ENCODE measurements at places on chromosomes 2 and 18.

- DNase-seq = no peak
These were observed 244.3 kb downstream of the METTL4 start for GRCh38 chr18:2326999-2327398.

- DNase-seq = no peak
These were observed 30.0 kb downstream of the PMAIP1 start for GRCh38 chr18:59929621-59930295.

- no peak for DNase-seq
These were observed 4.8 kb downstream of the TMEM200C start for GRCh38 chr18:5890331-5891183.

- no peak for DNase-seq
These were observed 227.6 kb upstream of the PARD3B start for GRCh38 chr2:204317640-204318039.

GRCh38 chr2:177393203-177393755 lies 706 bp downstream of the AGPS start:
- no peak for DNase-seq

DNA sequence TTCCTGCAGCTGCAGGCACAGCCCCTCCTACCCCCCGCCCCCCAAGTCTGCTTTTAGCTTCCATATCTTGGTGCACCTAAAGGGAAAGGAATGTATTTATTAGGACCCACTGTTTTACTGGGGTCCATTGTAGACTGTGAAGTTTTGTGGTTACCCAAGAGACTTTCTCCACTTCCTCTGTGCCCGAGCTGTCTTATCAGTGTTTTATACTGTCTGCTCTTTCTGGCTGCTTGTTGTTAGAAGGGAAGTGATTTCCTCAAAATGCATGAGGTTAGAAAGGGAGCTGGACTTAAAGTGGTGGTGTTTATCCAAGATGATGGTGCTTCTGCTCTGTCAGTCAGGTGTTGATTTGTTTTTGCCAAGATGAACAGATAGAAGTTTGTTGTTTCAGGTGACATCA lies 85.0 kb downstream of the PTH2R start:
- no peak for DNase-seq

GRCh38 chr2:172470958-172471922 lies 43.9 kb downstream of the ITGA6 start:
- DNase-seq = no peak

DNA sequence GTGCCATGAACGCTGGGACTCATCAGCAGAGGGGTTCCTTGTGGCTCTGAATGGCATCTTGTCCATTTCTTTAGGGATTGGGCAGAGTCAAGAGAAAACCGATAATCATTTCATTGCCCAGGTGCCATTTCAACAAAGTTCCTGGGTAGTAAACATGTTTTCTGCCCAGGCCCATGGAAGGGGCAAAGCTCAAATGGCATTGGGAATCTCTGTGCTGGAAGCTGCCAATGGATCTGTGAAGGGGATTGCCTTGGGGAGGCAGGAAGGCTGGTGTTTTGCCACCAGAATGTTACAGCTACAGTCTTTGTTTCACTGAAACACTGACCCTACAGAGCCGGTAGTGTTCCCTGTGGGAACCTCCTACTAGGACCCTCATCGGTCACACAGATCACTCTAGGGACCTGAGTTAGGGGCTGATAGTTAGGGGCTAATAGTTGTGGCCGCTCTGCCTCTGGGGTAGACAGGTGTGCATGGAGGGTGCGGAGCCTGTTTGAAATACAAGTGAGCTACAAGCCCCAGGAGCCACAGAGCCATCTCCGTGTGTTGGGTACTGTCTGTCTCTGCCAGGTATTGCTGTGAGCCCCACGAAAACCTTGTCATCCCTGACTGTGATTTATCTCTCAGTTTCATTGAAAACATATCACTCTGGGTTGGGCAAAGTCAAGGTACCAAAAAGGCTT lies 224.4 kb upstream of the COPS8 start:
- no peak for DNase-seq

DNA sequence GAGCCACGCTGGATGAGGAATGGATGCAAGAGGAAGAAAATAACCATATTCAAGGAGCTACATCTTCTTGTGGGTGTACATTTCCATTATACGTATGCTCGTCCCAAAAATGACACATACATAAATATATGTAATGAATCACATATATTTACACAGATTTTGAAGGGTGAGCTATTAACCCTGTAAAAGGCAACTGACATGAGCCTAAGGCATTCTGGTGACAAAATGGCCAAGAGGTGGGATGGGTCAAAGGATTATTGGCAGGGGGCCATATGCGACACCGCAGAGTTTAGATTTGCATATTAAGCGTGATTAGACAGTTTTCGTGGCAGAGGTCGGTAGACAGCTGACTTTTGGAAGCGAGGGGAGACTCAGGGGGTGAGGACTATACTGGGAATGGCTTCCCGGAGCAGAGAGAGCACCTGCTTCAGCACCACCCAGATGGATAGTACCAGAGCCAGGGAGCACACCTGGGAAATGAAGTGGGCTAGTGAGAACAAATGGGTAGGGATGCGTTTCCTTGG lies 431 bp upstream of the CNRIP1 start:
- DNase-seq = no peak

DNA sequence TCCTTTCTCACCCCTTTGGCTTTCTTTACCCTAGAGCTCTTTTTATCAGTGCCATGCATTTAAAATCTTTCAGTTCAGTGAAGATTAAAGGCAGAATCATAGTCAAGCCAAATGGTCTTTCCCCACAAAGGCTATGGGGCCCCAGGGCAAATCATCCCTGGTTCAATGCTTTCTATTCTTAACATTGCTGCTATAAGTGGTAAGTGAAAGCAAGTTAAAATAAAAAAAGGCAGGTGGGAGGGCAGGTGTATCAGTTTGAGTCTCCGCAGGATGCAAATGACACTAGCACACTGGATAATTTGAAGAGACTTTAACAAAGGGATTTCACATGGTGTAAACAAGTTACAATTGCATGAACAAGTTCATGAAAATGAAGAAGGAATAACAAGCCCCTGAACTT lies 757.4 kb downstream of the SATB2 start:
- no peak for DNase-seq

DNA sequence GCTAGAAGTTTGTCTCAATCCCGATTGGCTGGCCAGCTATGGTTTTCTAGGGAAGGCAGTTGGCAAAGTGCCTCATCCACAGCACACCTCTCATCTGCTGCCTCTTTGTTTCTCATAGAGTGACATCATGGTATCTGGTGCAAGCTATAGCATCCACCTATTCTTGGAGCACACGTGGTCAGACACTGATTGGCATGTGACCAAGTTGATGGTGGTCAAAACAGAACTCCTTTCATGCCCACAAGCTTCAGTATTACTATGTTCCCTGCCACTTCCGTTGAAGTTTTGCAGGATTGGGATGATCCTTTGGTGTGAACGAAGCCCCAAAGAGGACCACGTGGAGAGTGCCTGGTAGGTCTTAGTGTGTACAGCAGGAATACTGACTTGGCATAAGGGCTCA lies 28.8 kb downstream of the TTC32 start:
- DNase-seq = no peak

DNA sequence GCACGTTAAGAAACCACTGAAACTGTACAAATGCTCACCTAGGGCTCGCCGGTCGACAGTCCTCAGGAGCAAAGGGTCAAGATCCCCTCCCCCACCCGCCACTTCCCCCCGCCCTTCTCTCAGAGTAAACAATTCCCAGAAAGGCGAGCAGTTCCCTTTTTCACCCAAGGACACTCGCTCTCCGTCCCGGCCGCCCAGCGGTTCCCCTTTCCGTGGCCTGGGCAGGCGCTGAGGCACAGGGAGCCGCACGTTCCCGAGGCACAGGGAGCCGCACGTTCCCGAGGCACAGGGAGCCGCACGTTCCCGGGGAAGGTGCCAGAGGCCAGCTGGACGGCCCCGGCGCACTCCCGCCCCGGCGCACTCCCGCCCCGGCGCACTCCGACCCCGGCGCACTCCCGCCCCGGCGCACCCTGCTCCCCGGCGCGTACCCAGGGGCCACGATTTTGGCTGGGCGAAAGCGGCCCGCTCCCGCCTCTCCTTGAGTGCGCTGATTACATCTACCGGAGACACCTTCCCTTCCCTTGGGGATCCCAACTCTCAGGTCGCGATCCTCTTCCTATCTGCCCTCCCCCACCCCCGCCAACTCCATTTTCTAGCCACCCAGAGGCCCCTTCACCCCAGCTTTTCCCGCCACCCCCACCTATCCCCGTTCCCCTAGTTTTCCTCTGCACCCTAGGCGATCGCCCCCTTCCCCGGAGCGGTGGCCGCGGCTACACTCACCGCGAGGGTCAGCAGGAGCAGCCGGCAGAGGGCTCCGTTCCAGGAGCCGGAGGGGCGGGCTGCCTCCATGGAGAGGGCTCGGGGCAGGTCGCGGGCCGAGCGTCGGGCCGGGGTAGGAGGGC lies 817 bp downstream of the DSC2 start:
- no peak for DNase-seq
